ENCODE measurements at places on chromosomes 16 and 17.

DNA sequence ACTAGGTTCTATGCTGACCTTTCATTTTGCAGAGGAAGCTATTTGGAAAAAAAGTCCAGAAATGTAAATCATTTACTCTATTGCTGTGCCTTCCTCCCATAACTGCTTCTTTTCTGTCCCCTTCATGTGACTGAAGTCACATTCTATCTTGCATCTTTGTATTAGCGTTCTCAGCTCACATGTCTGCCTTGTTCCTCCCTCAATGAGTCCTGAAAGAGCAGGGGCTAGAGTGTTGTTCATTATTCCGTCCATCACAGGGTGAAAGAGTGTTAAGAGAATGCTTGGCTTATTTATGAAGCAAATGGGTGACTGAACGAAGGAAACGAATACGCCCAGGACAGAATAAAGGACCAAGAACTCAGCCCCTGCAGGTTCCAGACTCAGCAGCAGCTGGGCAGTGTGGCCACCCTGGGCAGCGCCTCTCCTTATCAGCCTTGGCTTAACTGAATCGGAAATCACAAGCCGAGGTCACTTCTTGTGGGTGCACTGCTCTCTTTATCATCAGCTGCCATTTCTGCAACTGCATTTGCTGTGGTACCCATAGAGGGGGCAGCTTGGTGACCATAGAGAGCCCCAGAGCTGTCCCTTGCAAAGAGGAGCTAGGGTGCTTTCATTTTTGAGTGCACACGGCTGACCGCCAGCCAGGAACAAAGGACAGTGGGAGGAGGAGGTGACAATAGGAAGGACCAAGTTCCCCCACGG, 1.8 kb upstream of the PIK3R6 start:
- DNase-seq: no peak

DNA sequence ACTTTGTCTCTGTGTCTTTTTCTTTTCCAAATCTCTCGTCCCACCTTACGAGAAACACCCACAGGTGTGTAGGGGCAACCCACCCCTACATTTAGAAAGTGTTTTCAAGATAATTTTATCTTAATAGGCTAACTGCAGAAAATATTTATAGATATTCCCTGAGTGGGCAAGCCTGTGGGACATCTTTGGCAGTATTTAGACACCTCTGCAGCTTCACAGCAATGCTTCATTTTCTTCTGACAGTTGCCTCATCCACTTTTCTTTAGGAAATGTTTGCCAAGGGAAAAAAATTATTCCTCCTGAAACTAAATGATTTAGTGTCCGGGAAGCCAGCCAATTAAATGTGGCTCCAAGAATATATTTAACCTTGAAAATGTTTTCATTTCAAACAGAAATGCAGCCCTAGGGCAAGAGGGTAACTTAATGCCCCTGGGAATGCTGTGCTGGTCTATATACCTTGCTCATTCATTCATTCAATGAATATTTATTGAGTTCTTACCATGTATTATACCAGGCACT, 290.4 kb downstream of the ABCC12 start:
- no peak for DNase-seq

GRCh38 chr16:66116163-66117002, 250.1 kb upstream of the CDH5 start:
- DNase-seq: no peak

DNA sequence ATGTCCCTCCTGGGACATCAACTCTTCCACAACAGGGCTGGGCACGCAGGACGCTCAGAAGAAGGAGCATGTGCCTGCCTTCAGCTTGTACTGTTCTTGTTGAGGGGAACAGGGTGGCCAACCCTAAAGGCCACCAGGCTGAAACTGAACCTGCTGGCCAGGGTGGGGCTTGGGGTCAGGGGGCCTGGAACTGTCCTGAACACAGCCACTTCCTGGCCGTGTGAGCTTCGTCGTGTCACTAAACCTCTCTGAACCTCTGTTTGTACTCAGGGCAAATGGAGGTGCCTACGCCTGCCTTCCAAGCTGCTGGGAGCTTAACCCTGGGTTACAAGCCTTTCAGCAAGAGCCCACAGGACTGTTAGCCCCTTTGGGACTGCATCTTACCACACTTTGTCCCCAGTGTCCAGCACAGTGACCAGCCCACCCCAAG, 6.7 kb downstream of the ARHGAP27 start:
- no peak for DNase-seq

DNA sequence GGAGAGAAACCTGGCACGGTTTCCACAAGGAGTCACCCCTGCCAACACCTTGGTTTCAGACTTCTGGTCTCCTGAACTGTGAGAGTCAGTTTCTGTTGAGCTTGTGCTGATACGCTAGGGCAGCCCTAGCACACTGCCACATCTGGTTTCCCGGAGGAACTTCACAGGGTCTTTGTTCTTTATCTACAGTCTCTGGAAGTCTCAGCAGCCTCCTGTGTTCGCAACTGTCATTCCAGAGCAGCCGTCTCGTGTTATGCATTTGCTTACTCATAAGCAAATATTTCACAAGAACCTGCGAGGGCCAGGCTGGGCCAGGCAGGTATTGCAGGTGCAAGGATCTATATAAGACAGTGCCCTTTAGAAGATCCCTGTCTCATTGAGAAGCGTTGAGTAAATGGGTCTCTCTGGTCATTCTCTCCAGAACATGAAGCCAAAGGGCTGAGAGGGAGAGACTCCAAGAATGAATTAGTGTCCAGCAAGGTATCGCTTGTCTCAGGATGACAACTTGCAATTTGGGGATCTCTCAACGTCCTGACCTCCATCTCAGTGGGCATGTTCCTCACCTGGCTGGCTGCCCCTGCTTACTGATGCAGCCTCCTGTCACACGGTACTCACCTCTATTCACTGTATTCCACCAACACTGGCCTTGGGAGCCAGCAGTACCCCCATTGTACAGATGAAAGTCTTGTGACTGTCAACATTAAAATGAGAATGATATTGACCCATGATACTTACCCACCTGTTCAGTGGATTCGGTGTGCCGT, 141.2 kb downstream of the WWOX start:
- no peak for DNase-seq

DNA sequence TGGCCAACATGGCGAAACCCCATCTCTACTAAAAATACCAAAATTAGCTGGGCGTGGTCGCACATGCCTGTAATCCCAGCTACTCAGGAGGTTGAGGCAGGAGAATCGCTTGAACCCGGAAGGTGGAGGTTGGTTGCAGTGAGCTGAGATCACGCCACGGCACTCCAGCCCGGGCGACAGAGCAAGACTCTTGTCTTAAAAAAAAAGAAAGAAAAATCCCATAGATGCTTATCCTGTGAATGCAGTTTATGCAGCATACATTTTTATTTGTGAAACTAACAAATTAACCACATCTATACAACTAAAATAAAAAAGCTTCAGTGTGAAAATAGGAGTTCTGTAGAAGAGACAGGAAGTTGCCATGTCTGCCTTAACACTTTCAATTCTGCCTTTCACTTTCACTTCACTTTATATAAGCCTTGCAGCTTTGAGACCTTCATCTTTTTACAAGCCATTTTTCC, 7.1 kb downstream of the IGSF6 start:
- no peak for DNase-seq

GRCh38 chr17:44832805-44833204, 2.7 kb upstream of the GJC1 start:
- no peak for DNase-seq

DNA sequence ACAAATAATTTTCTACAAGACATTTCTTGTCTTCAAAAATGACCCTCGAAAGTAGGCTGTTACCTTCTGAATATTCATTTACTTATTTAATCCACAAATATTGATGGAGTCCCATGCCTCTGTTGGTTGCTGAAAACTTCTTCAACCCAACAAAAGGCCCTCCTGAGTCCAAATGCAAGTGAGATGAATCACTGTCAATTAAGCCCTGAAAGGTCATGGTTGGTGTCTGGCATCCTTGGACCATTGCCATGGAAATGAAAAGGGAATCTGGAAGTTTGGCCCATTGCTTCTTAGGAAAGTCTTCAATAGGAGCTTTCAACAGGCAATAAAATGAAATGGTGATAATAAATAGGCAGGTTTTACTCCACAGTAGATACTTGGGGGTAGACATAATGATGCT, 364.7 kb upstream of the DYNLRB2 start:
- no peak for DNase-seq

DNA sequence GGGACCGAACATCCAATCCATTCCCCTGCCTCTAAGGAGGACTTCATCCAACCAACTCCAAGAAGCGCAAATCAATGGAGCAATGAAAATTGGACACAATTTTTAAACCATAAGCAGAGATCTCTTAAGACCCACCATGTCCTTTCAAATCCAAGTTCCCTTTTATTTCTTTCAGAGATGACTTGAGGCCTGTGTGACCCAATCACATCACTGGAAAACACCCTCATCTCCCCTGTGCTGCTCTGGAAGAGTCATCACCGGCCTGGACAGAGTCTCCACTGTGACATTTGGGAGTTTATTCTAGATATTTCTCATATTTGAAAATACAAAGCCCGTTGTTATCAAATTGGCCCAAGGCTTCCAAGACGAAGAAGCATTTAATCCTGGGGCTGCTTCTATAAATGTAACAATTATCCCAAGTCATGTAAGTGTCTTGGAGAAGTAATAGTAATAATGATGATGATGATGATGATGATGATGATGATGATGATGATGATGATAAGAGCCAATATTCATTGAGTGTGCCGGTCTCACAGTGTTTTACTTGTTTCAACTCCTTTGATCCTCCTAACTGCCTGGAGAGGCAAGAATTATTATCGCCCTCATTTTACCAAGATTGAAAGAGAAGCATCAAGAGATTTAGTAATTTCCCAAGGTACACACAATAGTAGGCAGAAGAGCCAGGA, 72.1 kb downstream of the COPRS start:
- no peak for DNase-seq

- no peak for DNase-seq
Measured at GRCh38 chr17:78595135-78595810, 18.1 kb upstream of the DNAH17 start.

- no peak for DNase-seq
Measured at GRCh38 chr16:55328611-55329569, 4.9 kb downstream of the IRX6 start.

DNA sequence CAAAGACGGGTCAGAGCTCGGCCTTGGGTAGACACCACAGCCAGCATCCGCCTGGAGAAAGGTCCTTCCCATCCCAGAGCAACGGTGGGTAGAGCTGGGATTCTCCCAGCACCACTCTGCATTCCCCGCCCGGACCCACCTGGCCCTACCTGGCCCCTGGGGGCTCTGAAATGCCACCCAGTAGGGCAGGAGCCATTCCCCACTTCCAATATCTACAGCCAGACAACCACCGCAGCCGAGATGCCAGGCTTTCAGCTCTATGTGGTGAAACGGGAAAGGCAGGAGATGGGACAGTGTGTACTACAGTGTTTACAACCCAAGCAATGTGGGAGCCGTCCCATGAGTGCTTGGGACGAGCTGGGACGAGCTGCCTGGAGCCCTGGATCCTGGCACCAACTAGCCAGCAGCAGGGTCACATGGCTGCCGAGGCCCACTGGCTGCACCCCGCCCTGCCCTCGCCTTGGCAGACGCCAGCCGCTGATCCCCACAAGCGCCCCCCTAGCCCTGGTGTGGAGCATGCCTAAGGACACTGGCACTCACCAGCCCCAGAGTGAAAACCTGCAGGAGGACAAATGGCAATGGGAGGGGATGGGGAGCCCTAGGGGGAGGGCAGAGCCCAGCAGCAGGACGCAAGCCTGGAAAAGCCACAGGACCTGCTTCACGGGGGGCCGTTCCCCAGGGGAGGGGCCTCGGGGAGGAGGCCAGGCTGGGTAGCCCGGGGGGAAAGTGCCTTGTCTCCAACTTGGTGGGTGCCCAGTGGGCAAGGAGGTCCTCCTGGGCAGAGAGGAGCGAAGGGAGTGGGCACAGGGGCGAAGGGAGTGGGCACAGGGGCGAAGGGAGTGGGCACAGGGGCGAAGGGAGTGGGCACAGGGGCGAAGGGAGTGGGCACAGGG, 13.5 kb downstream of the TMC6 start:
- DNase-seq: no peak

- DNase-seq: no peak
Measured at GRCh38 chr17:14803826-14804225, 461.3 kb downstream of the PMP22 start.

DNA sequence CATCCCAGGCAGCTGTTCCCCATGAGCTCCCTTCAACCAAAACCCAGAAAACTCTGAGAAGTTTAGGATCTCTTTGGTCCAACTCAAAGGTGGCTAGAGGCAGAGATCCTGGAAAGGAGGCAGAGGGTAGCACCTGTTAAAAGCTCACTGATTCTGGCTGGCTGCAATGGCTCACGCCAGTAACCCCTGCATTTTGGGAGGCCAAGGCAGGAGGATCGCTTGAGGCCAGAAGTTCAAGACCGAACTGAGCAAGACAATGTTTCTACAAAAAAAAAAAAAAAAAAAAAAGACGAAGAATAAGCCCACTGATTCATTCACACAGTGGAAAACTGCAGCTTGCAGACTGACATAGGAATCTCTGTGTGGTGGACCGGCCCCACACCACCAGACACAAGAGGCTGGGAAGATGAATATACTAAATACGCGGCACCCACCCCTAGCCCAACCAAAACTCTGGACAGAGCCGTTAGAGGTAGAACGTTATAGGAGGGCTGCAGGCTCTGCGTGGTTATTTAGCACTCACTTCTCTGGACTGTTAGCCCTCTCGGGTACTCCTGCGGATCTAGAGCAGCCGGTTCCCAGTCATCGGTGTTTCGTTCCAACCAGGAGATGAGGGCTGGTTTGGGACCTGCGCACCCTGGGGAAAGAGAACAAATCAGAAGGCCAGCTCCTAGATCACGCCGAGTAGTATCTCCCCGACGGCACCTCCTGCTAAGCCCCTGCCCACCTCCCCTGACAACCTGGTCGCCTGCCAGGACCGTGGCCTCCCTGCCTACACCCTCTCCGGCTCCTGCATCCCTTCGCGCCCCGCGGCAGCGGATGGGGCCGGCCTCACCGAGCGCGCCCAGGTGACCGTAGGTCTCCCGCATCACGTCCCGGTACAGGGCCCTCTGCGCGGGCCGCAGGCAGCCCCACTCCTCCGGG, 925 bp downstream of the ZNF689 start:
- no peak for DNase-seq

DNA sequence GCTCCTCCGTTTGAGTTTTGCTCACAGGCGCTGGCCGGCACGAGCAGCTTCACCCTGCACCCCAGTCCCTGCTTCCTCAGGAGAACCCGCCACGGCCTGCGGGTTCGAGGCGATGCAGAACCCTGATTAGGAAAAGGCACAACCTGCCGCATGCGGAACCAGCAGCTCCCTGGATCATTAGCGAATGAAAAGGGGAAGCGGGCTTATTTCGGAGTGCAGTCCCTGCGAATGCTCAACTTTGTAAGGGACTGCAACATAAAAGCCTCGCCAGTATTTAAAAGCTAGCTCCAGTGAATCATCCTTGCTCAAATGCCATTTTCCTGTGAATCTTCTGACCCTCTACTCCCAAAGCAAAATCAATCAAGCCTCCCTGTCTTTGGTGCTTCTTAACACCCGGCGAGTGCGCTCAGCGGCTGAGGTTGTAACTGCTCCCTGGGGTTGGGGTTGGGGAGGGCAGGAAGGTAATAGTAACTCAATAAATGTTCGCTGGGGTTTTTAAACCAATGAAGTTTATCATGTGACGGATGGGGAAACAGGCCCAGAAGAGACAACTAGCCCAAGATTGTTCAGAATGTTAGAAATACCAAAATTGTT, 678 bp upstream of the AKAP10 start:
- DNase-seq: no peak
